Substantia nigra (tissue), 51 donors: ENCODE measurements at places on chromosomes 2 and 18.

DNA sequence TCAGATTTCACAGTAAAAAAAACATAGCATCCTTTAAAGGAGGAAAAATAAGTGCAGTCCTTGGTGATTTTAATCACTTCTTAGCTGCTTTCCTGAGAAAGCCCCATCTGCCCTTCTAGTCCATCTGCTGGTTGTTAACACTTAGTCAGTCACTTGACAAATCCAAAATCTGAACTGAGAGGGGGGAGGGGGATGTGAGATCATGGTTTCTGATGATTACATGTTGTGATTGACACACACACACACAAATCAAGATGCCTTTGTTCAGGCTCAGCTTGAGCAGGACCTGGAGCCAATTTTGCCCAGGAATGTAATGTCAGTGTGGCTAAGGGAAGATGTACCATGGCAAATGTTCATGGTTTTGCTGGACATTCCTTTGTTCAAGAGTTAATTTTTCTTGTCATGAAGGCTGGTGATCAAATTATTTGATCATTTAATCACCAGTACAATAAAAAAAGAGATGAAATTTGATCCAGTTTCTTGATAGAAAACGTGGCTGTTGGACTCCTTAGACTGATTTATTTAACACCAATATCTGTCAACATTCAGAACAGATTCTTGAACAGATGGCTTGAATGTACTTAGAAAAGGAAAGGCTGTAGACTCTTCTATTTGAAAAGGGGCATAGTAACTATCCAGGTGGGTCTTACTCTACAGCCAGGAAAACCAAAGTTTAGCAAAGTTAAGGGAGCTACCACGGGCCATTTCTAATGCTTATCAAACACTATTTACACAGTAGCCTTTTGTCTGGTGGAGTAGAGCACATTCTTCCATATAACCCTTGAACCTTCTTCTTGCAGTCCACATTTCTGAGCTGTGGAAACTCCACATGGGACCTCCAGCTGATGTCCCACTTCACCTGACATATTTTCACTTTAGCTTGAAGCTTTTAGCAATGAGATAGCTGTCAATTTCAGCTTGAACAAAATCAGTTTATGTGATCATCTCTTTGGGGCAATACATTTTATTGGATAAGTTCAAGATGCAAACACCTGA, 408.7 kb downstream of the PIK3C3 start:
- no peak for DNase-seq

DNA sequence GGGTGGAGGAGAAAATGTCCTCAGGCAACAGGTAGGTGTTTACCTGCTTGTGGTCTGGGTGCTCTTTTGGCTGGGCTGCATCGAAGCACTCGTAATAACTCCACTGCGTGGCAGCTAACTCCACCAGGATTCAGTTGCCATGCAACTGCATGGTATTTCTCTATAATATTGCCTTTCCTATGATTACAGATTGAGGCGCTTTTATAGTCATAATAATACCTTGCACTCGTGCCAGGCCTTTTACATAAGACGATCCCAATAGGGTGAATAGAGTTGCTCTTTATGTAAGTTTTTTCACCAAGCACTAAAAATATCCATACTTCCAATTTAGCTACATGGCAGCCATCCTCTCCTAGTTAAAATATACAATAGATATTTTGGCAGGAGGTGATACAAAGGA, 19.7 kb upstream of the NYAP2 start:
- DNase-seq = no peak

DNA sequence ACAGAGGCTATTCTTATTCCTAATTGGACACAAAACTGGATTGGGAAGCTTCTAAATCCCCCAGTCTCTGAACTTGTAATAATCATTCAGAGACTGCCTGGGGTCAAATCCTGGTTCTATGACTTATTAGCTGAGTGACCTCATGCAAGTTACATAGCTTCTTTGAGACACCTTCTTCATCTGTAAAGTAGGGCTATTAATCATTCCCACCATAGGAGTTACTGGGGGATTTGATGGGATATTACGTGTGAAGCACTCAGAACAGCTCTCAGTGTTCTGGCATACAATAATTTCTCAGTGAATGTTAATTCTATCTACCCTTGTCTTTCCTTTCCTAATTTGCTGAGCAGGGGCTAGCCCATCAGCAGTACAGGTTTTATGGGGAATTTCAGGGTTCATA, 256.7 kb upstream of the TNP1 start:
- DNase-seq = no peak

DNA sequence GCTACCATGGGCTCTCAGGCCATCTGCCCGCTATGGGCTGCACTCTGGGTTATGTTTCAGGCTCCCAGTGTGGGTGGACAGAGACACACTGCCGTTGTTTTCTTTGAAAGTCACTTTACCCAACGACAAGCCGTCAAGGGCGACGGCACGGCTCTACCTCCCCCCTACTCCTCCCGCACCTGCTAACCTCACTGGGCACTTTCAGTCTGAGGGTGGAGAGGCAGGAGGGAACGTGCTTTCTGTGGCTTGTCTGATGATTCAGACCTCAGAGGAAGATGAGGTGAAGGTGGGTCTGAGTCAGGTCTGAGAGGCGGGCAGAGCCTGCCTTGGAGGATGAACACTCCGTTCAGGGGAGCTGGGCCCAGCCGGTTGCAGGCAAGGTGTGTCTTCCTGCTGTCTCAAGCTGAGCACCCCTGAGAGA, 147.6 kb upstream of the HDAC4 start:
- no peak for DNase-seq

GRCh38 chr18:4817665-4818064, 362.6 kb upstream of the DLGAP1 start:
- no peak for DNase-seq

GRCh38 chr18:53551868-53552426, 672.5 kb downstream of the MBD2 start:
- DNase-seq = no peak

DNA sequence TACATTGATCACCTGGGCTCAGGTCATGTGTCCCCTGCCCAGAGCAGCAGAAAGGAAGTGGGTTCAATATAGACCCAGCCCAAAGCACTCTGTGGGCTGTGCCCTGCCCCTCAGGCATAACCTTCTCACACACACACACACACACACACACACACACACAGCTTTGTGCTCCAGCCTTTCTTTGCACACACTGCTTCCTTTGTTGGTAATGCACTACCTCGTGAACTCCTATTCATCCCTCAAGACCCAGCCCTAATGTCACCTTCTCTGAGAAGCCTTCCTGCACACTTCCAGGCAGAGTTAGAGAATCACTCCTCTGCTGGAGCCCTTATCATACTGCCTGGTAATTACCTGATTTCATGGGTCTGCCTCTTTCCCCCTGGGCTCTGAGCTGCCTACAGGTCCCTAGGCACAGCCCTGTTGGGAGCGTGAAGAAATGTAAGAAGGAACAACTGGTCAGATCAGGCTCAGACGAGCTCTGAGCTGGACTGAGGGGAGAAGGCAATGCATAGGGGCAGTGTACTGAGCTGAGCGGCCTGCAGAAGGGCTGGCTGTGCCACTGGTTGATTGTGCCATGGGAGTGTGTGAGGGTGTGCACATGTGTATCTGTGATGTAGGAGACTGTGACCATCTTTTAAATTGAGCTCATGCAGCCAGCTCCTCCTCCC, 210.3 kb downstream of the GLI2 start:
- DNase-seq = no peak

DNA sequence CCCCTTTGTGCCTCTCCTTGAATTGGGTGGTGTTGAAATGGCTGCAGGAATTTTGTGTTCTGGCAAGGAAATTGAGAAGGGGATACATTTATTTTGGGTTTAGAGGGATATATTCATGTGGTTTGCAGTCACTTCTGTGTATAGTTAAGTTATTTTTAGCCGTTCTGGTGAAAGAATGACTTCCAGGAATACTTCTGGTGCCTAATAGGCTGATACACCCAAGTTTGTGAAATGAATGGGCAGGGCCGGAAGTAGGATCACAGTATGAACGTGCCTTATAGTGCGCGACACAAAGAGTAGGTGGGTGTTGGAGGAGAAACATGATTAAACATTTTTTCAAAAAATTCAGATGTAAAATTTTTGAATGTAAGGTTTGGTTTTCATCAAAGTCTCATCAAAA, 168.6 kb upstream of the ATP5MC3 start:
- DNase-seq = no peak

- no peak for DNase-seq
These were observed 127.9 kb upstream of the SH3BP4 start for GRCh38 chr2:234823877-234824376.

DNA sequence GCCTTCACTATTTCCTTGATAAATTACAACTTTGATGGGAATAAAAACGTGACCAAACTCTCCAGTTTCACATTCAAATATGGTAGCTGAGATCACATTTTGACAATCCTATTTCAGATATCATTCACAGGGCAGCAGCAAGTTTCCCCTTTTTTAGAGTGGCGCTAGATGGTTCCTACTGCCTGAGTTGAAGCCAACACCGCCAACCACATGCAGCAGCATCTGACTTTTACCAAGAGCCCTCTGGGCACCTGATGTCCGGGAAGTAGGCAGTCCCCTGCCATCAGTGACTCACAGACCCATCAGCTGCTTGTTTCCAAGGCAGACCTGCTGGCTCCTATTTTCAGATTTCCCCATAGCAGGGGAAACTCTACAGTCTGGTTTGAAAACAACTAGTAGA, 4.0 kb upstream of the MREG start:
- no peak for DNase-seq

DNA sequence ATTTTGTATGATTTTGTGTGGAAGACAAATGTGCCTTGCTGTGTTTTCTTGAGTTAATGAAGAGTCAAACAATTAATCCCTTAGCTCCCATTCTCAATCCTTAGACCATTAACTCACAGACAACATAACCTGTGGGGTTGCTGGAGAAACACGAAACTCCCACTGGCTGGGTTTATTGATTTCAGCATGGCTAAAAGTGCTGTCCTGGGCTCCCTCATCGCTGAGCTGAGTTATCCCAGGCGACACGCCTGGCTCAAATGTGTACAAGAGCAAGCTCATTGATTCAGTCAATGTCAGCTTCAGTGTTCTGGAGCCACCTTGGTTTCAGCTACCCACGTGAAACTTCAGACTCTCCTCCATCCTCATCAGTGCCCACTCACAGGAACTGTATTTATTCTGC, 896.1 kb downstream of the CNTNAP5 start:
- no peak for DNase-seq

DNA sequence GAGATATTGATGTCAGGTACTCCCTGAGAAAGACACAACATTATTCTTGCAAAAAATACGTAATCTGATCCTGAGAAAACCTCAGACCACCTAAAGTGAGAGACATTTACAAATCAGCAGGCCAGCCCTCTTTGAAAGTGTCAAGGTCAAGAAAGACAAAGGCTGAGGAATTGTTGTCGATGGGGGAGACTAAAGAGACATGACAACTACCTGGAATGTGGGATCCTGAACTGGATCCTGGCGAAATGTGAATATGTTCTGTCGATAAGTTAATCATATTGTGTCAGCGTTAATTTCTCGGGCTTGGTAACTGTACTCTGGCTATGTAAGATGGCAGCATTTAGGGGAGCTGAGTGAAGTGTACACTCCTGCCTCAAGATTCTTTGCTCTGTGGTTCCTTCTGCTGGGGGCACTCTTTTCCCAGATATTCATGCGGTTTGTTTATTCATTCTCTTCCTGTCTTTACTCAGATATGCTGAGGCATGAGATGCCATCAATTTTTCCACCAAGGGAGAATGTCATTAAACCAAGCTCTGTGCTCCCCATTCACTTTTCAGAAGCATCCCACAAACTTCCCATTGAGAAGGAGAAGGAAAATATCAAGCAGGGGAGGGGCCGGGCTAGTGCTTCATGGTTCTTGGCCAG, 154.9 kb downstream of the CAPN13 start:
- DNase-seq = no peak

- no peak for DNase-seq
These were observed 125.1 kb upstream of the MGAT5 start for GRCh38 chr2:134128746-134129145.

- DNase-seq = no peak
These were observed 179.2 kb downstream of the RIT2 start for GRCh38 chr18:42936289-42936688.

GRCh38 chr2:88568179-88568578, 59.1 kb downstream of the EIF2AK3 start:
- DNase-seq = no peak

- no peak for DNase-seq
These were observed 199.6 kb downstream of the BCL11A start for GRCh38 chr2:60353863-60354262.

DNA sequence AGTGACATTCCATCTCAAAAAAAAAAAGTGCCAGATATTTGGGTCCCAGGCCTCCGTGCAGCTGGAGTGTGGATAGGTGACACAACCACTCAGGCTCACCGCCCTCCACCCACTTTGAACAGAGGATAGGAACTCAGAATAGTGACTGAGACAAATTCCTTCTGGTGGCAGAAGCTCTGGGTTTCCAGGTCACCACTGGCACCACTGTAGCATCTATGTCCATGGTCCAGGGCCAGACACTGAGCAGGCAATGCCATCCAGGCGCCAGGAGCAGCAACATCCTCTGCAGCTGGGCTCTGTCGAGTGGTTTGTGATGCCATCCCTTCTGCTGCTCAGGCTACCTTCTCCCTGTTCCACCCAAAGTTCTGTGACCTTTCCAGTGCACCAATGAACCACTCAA, 81.5 kb upstream of the PTPRM start:
- DNase-seq = no peak

GRCh38 chr2:227480528-227480927, 8.6 kb downstream of the AGFG1 start:
- no peak for DNase-seq

DNA sequence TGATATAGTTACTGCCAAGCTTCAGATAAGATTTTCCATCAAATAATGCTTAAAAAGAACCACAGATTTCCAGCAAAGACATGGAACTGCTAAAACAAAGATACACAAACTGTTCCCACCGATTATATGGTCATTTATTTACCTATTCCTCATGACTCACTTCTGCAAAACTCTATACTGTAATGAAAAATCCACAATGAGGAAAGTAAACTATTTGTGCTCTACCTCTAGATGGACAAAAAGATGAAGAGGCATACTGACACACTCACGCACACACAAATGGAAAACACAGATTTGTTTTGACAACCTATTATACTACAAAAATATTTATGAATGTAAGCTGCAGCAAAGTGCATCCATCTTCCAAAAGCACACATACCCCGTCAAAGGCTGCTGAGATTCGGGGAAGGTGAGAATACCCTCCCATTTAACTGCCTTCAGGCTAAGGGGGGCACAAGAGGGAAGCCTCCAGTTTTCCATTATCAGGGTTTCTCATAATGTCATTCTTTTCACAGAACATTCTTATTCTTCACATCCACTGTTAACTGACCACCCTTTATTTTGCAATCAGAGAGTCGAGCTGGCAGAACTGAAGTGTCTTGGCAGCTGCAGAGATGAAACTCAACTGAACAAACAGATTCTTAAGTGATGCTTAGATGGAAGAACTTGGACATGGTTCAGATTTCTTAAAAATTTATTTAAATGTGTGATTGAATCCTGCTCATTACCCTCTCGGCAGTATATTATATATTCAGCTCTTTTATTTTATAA, 115.9 kb upstream of the TANK start:
- DNase-seq = no peak

- no peak for DNase-seq
These were observed 1113.3 kb downstream of the TSN start for GRCh38 chr2:122868646-122869275.

- no peak for DNase-seq
These were observed 377.4 kb downstream of the XIRP2 start for GRCh38 chr2:167265722-167266121.

GRCh38 chr2:187569571-187569970, 15.3 kb upstream of the TFPI start:
- no peak for DNase-seq
